ENCODE measurements at places on chromosomes 3 and 15. TPM values are rescaled to one million over a fixed set of nuclear protein-coding genes. Genes with fewer than 3 reads are reported as not detected.
A peak's percentile ranks its signal among the peaks of the same experiment; 100 is the strongest.

DNA sequence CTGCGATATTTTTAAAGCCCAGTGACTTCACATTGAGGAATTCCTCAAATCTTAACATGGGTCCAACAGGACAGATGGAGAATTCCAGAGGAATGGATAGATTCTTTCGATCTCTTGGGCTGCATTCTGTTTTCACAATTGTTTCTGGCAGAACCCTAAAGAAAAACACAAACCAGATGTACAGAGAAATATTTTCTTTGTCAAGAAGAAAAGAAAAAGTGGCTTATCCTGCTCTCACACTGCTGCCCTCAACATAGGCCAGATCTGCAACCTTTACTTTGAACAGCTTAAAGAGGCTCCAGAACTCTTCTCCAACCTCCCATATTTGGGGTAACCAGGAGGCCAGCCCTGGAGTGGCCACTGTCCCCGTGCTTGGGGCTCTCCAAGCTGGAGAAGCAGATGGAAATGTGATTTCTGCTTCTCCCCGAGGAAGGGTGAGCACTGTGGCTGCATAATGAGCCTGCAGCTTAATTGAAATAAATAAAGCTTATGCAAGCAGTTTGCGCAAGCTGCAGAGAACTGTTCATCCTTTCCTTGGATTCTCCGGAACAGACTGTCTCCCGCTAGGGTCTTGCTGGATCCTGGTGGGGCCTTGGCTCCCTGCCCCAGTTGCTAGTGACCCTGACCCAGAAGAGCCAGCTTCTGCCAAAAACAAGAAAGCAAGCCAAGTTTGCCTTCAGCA, 453.2 kb upstream of the PROK2 start:
- no peak overlapping the region for H3K4me3 ChIP-seq
- H3K27ac ChIP-seq = no peak overlapping the region
- DNase-seq = no peak
- no peaks in the 10 kb centered on the region for H3K27me3 ChIP-seq
- no peaks in the 10 kb centered on the region for H3K36me3 ChIP-seq

The WDR93 gene
- total RNA-seq = 0.05 TPM

DNA sequence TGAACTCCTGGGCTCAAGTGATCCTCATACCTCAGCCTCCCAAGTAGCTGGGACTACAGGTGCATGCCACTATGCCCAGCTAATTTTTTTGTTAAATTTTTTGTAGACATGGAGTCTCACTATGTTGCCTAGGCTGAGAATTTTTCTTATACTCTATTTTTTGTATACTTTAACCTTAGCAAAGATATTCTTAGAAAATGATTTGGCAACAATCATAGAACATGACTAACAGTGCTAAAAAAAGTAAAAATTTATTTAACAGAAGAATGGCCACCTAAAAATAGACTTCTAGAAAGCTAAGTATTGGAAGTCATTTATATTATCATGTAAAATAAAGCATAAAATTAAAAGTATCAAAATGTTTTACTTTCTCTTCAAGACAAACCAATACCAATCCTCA, 322.3 kb downstream of the PLCL2 start:
- H3K36me3 ChIP-seq = no peaks in the 10 kb centered on the region
- H3K4me3 ChIP-seq = no peak overlapping the region
- H3K27me3 ChIP-seq = no peaks in the 10 kb centered on the region
- no peak for DNase-seq
- H3K27ac ChIP-seq = no peak overlapping the region

The COL6A5 gene
- total RNA-seq = not detected

GRCh38 chr3:194512895-194513601, 26.2 kb upstream of the ATP13A3 start:
- no peak for DNase-seq
- no peaks in the 10 kb centered on the region for H3K27me3 ChIP-seq
- no peak overlapping the region for H3K27ac ChIP-seq
- no peak overlapping the region for H3K4me3 ChIP-seq
- no peaks in the 10 kb centered on the region for H3K4me1 ChIP-seq

- H3K27ac ChIP-seq = no peak overlapping the region
- peaks cover 6% of the 10 kb centered on the region for H3K36me3 ChIP-seq
- H3K27me3 ChIP-seq = no peaks in the 10 kb centered on the region
- DNase-seq = no peak
Measured at GRCh38 chr3:99686469-99686868, 48.1 kb downstream of the COL8A1 start.

- H3K36me3 ChIP-seq = peaks cover 34% of the 10 kb centered on the region
- peaks cover 17% of the 10 kb centered on the region for H3K4me1 ChIP-seq
- no peak overlapping the region for H3K27ac ChIP-seq
- no peaks in the 10 kb centered on the region for H3K27me3 ChIP-seq
- H3K4me3 ChIP-seq = no peak overlapping the region
Measured at GRCh38 chr15:63221346-63221745, 31.9 kb downstream of the RAB8B start.

The CMTM8 gene
- total RNA-seq = not detected

- no peak for DNase-seq
- no peak overlapping the region for H3K4me3 ChIP-seq
- H3K27me3 ChIP-seq = no peaks in the 10 kb centered on the region
Measured at GRCh38 chr3:128870347-128870746, 9.1 kb upstream of the ACAD9 start.

DNA sequence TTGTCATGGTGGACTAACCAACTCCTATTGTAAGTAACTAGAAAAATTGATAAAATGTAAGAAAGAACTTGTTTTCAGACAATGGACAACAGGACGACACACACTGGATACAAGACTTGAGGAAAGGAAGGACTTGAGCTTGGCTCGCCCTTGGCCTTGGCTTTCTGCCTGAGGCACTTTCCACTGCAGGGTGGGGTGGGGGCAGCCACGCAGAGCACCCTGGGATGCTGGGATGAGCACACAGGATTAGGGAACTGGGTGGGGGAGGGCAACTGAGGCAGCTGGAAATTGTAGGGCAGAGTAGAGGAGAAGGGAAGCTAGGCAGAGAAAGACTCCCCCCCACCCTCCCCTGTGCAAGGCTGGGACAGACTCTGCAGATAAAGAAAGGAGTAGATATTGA, 25.5 kb upstream of the HHATL start:
- DNase-seq = peak; percentile 23
- no peaks in the 10 kb centered on the region for H3K36me3 ChIP-seq
- H3K4me3 ChIP-seq = no peak overlapping the region
- H3K27me3 ChIP-seq = no peaks in the 10 kb centered on the region
- H3K27ac ChIP-seq = no peak overlapping the region
- no peaks in the 10 kb centered on the region for H3K4me1 ChIP-seq

GRCh38 chr15:95911570-95912279, 418.8 kb upstream of the NR2F2 start:
- H3K27ac ChIP-seq = no peak overlapping the region
- no peak overlapping the region for H3K4me3 ChIP-seq
- DNase-seq = no peak
- H3K36me3 ChIP-seq = no peaks in the 10 kb centered on the region
